ENCODE measurements at places on chromosomes 1 and 21.
A peak's percentile ranks its signal among the peaks of the same experiment; 100 is the strongest.

DNA sequence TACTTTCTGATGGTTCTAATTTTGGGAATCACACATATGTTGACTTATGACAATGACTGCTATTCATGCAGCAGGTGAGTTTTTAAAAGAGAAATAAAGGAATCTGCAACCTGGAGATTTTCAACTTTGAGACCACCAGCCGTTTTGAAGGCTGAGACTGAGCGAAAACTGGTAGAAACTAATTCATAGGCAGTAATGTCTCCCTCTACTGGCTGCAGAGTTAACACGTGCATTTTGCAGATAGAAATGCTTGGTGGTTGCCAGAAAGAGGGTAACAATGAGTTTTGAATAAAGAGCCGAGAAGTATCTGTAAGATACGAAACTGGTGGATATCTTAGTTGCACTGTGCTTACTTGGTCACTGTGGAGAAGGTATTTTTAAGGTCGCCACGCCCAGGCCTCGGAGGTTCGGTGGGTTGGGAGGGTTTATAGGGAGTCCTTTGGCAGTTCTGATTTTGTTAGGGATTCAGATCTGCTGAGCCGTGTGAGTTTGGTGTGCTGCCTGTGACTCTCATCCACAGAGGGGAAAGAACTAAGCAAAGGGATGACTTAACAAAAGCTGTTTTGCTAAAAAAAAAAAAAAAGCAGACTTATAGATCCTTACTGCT is 83.0 kb downstream of the RYR2 start:
- DNase-seq = no peak

- no peak for DNase-seq
Observed at GRCh38 chr1:183148599-183148998, 37.5 kb upstream of the LAMC2 start.

- DNase-seq = no peak
Observed at GRCh38 chr1:3352952-3353331, 101.5 kb upstream of the ARHGEF16 start.

DNA sequence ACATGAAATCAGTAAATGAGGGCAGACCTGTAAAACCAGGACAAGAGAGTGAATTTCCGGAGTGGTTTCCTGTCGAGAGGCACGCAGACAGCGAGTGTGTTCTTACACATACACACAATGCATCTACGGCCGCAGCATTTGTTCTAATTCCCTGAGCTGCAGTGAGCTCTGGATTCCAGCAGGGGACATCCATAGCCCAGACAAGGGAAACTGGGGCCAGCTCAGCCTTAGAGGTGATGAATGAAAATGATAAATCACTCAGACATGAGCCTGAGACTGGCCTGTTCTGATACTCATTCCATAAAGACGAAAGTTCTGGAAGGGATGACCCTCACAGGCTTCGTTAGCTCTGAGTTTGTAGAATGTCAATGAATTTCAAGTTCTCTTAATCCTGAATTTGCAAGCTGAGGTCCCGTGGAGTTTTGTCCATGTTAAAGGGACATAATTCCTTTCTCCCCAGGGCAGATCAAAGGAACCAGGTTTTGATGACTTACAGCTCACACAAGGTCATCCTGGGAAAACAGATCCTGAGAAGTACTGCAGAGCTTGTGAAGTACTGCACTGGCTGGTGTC is 207.9 kb upstream of the C1orf87 start:
- no peak for DNase-seq

- no peak for DNase-seq
Observed at GRCh38 chr1:38560457-38560856, 299.1 kb downstream of the RRAGC start.

- DNase-seq = no peak
Observed at GRCh38 chr1:35530946-35531345, 26.3 kb downstream of the KIAA0319L start.

- DNase-seq = no peak
Observed at GRCh38 chr1:171566467-171566866, 55.6 kb upstream of the MYOCOS start.

- DNase-seq = no peak
Observed at GRCh38 chr1:45594412-45594811, 10.6 kb downstream of the NASP start.

- no peak for DNase-seq
Observed at GRCh38 chr1:10863886-10864285, 67.4 kb upstream of the CASZ1 start.

- no peak for DNase-seq
Observed at GRCh38 chr1:46411010-46411405, 16.9 kb downstream of the FAAH start.

- DNase-seq = no peak
Observed at GRCh38 chr1:36729716-36730510, 247.2 kb upstream of the CSF3R start.

GRCh38 chr1:68788762-68789161 is 291.9 kb upstream of the DEPDC1 start:
- no peak for DNase-seq

- no peak for DNase-seq
Observed at GRCh38 chr1:58620926-58621325, 43.9 kb upstream of the TACSTD2 start.

GRCh38 chr1:246506367-246506673 is 759 bp downstream of the SMYD3 start:
- DNase-seq = no peak

GRCh38 chr1:117215733-117216462 is 5.2 kb upstream of the VTCN1 start:
- no peak for DNase-seq

- no peak for DNase-seq
Observed at GRCh38 chr1:170415710-170416372, 116.1 kb upstream of the GORAB start.

DNA sequence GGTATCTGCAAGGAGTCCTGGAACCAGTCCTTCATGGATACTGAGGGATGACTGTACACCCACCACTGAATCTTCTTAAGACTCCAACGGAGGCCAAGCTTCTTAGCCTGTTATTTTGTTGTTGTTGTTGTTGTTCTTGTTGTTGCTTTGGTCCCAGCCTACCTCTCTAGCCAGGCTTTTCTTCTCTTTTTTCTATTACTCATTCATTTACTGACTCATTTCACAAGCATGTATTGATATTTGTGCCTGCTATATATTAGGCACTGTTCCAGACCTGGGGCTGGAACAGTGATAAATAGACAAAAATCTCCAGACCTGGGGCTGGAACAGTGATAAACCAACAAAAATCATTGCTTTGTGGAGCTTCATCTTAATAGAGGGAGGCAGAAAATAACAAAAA is 20.4 kb downstream of the CENPF start:
- no peak for DNase-seq

GRCh38 chr1:226092965-226093364 is 30.4 kb downstream of the H3-3A start:
- no peak for DNase-seq

GRCh38 chr1:109631513-109632505 is 12.2 kb downstream of the AMPD2 start:
- no peak for DNase-seq

GRCh38 chr1:179025125-179025974 is at the start of gene FAM20B:
TSS of gene FAM20B (plus strand) at chr1:179025894. CDS start at chr1:179043848, 17,954 bp downstream.
- peak; percentile 74 for DNase-seq

DNA sequence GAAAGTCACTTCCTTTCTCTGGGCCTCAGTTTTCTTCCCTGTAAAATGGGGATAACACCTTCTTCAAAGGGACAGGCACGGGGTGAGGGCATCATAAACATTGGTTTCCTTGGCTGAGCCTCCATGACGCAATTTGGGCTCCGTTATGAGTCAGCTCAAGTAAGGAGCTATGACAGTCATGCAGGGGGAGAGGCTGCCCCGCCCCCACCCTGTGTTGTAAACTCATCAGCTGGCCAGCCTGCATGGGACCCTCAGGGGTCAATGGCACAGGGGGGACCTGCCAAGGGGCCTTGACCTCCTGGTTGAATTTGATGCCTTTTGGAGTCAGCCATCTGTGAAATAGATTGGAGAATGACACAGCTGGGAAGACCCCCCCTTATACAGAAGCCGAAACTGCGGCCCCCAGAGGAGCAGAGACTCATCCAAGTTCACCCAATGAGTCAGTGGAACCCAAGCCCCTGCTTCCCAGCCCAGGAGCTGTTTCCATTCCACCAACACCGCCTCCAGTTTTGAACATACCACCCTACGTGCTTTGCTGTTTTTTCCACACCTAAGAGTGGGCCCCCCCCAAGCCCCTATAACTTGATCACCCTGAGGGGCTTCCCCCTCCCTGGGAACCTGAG is 36.8 kb upstream of the RUNX3 start:
- peak; percentile 84 for DNase-seq

DNA sequence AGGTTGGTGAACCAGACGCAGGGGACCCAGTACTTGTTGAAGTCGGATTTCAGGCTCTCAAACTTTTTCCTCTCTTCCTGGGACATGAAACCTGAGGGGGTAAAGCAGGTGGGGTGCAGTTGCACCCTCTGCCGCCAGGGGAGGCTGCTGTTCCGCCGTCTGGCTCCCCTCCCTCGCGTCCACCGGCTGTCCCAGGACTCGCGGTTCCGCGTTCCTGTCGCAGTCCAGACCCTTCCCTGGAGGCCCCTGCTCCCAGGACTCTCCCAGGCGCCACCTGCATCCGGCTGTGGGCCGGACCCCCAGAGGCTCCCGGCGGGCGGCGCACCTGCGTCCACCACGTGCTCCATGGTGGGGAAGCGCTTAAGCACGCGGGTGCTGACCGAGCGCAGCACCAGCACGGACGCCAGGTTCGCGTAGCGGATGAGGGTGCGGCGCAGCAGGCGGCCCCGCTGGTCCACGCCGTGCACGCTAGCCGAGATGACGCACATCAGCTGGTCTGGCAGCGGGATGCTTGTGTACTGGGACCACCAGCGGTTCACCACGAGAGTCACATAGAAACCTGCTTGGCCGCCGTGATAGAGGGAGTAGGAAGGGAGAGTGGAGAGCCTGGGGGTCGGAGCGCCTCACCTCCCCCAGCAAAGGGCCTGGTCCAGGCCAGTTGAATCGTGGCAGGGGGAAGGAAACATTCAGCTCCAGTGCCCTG is 1.7 kb downstream of the BEST4 start:
- peak; percentile 74 for DNase-seq

DNA sequence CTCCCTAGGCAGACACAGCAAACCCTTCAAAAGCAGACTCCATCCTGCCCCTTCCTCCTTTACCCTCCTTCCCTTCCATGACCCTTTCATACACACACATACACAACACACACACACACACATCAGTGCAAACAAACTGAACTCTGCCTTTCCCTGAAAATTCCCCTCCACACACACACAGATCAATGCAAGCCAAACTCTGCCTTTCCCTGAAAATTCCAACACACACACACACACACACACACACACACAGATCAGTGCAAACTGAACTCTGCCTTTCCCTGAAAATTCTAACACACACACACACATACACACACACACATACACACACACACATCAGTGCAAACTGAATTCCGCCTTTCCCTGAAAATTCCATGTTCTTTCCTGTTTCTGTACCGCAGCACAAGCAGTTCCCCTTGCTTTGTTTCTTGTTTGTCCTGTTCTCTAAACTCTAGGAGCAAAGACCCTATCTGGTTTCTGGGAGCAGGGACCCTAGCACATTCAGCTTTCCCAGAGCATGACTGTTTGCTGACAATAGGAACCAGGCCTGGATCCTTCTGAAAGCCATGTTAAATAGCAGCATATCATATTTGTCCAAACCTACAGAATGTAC is 91.0 kb downstream of the PTPN14 start:
- DNase-seq = no peak

GRCh38 chr1:87325982-87326738 is 2.5 kb upstream of the LMO4 start:
- no peak for DNase-seq

- no peak for DNase-seq
Observed at GRCh38 chr1:2928366-2929325, 92.6 kb upstream of the ACTRT2 start.

GRCh38 chr1:6417961-6418667 is 1.6 kb downstream of the HES2 start:
- DNase-seq = no peak

- DNase-seq = no peak
Observed at GRCh38 chr1:202235003-202235660, 41.5 kb downstream of the LGR6 start.

All from stimulated activated CD4-positive, alpha-beta T cell treated with anti-CD3 and anti-CD28 coated beads, Interleukin-12 subunit alpha, Interleukin-12 subunit beta, amount 100 ng/mL, for 48 hours (primary cell).